ENCODE measurements at places on chromosomes 11 and 22. TPM values are rescaled to one million over a fixed set of nuclear protein-coding genes. Genes with fewer than 3 reads are reported as not detected.

Gene HOATZ
- not detected for total RNA-seq

Gene TSSK2
- total RNA-seq = not detected

Gene APOA1
- total RNA-seq = 1.1 TPM

Gene MS4A12
- not detected for total RNA-seq

Gene MCAM
- total RNA-seq = 154 TPM

DNA sequence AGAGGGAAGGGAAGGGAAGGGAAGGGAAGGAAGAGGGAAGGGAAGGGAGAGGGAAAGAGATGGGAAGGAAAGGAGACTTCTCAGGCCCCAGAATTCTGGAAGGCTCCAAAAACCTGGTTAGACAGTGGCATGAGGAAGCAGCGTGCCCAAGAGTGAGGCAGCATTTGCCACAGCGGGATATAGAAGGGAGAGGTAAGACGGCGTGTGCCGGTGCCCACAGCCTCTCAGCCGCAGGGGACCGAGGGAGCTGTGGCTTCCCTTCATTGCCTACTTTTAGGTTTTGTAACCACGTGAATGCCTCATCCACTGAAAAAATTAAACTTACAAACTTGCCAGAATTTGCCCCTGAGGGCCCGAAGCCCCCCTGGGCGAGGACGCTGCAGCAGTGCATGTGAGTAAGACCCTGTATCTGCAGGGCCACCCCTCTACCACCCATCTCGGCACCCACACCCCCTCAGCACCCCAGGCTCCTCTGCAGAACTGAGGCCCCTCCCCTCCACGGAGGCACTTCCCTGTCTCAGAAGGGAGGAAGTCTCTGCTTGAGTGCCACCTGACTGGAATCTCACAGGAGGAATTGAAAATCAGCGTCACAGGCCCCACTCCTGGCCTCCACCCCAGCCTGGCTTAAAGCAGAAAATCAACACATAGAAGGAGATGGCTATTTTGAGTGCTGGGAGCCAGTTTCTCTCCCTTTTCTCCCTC lies 58.1 kb downstream of the LINC01488 start:
- no peak for DNase-seq

- no peak for DNase-seq
Measured at GRCh38 chr11:57512646-57513451, 2.7 kb downstream of the SLC43A1 start.

- no peak for DNase-seq
Measured at GRCh38 chr22:34805771-34806170, 260.2 kb upstream of the ISX start.

GRCh38 chr11:94658386-94658785 lies 91.2 kb downstream of the PIWIL4 start:
- DNase-seq = no peak

DNA sequence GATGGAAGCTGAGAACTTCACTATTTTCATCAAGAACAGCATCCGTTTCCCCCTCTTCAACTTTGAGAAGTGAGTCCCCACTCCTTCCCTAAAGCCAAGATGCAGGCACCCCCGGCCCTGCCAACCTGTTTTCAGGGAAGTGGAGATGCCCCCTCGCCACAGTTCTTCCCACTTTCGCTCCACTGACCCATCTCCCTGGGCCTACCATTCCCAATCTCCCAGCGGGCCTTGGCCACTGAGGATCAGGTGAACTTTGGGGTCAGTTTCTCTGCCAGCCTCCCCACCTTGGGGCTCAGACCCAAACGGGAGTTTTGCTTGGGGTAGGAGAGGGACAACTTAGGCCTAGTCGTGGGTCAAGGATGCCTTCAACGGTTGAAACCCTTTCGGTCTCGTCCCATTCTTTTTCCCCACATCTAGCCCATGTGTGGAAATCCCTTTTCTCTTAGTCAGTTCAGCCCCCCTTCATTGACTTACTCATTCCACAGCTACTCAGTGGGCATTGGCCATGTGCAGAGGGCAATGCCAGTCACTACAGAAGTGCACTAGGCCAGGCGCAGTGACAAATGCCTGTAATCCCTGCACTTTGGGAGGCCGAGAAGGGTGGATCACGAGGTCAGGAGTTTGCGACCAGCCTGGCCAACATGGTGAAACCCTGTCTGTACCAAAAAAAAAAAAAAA lies 10.6 kb downstream of the P2RX3 start:
- DNase-seq = no peak

DNA sequence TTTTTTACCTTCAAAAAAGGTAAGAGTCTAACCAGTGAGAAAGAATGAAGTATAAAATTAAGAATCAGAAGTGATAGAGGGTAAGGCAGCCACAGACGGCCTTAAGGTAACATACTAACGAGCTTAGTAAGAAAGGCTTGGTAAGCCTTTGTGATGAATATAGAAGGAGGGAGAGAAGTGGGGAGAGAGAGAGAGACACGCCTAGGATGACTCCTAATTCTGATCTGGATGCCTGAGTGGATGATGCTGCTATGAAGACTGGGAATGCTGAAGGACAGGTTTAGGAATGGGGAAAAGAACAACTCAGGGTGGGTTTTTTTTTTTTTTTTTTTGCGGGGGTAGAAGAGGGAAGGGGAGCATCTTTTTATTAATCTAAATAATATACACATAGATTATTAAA lies 4.8 kb downstream of the FBXO3 start:
- no peak for DNase-seq

DNA sequence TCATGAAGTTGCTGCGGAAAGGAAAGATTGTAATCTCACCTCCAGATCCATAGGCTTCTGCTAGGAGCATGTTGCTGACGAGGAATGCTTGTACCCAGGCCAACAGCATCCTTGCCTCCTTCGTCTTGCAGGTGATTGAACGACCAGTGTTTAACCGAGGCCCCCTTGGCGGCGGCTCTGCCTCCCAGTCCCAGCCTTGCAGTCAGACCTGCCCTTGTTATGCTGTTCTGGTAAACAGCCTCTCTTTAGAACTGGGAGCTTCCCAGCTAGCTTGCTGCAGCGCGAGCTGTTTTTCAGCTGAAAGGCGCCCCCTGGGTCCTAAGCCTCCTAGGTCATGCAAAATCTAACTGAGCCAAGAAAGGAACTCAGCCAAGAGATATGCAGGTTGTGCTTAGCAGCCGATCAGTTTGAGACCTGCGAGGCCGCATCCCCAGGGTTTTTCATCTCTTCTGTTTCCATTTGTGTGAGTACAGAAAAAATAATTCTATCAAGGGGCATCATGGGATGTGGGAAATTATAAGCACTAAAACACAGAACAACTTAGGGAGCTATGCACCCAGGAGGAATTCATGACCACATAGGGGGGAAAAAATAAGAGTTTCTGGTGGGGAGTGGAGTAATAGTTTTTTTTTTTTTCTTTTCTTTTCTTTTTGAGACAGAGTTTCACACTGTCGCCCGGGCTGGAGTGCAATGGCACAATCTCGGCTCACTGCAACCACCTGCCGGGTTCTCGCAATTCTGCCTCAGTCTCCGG lies at the start of gene PIK3IP1:
Gene PIK3IP1, minus strand, starts transcription at position 253 of the 754 bp plus-strand sequence. Its CDS starts 144 bp downstream, at position 109.
- peak; percentile 71 for DNase-seq

DNA sequence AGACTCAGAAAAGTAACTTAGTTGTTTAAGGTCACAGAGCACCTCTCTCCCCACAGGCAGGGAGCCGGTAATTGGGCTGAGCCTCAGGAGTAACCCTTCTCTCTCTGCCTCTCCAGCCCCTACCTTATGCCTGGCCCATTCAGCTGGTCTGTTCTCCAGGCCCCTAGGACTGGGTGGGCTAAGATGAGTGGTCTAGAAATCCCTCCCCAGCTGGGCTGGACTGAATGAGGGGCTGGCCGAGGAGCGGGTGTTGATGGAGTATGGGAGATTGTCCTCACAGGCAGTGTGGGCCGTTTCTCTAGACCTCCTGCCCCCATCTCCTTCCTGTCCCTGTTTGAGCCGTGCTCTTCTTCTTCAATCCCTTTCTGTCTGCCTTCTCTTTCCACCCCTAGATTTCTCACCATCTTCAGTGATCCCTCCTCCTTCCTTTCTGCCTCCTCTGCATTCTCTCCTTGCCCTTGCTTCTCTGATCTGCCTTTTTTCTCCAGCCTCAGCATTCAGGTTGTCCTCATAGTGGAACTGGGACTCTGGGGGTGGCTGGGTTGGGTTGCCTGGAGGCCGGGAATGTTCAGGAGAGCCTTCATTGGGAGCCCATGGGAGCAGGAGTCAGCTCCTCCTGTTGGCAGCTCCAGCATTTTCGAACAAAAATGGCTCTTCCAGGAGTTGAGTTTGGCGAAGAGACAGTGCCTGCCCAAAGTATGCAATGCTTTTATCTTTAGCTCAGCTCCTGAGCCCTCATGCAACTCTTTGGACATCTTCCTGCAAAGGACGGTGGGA lies 7.6 kb downstream of the ST3GAL4 start:
- DNase-seq = no peak

DNA sequence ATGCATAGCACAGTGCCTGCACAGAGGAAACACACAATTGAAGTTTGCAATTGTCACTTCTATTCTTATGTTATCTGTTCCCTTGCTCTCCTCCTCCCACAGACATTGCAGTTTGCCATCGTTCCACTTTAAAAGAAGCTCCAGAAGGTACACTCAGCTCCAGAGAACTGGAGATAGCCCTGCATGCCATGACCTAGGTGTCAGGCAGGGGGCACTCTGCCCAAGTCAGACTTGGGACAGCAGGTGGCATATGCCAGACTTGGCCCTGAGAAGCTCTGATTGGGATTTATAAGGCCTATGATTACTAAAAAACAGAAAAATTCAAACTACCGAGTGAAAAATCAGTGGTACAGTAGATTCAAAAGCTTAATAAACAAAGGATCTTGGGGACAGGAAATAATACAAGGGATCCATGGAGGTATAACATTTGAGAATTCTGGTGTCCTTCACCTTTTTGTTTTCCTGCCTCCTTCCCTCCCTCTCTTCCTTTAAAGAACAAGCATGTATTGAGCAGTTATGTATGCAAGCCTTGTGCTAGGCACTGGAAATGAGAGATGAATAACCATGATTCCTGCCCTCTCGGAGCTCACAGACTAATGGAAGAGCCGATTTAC lies 40.0 kb downstream of the TENM4 start:
- no peak for DNase-seq

DNA sequence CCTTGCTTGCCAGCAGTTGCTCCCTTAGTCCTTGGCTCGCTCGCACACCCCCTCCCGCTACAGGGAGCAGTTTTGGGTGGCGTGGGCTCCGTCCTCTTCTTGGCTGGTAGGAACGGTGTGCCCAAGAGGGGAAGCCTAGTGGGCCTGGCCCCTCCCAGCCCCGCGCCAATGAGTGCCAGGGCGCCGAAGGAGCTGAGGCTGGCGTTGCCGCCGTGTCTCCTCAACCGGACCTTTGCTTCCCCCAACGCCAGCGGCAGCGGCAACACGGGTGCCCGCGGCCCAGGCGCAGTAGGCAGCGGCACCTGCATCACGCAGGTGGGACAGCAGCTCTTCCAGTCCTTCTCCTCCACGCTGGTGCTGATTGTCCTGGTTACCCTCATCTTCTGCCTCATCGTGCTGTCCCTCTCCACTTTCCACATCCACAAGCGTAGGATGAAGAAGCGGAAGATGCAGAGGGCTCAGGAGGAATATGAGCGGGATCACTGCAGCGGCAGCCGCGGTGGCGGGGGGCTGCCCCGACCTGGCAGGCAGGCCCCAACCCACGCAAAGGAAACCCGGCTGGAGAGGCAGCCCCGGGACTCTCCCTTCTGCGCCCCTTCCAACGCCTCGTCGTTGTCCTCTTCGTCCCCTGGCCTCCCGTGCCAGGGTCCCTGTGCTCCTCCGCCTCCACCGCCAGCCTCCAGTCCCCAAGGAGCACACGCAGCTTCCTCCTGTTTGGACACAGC lies 1.6 kb downstream of the C11orf87 start:
- no peak for DNase-seq

- DNase-seq = no peak
Measured at GRCh38 chr22:30390974-30391691, 3.9 kb upstream of the RNF215 start.

- DNase-seq = no peak
Measured at GRCh38 chr11:25628030-25628429, 703.9 kb upstream of the ANO3 start.

GRCh38 chr11:72752088-72752914 lies at the start of gene ARAP1:
Gene ARAP1, minus strand, starts transcription at chr11:72752408. Its CDS starts 25,280 bp downstream, at chr11:72727128.
- DNase-seq = peak; percentile 21

DNA sequence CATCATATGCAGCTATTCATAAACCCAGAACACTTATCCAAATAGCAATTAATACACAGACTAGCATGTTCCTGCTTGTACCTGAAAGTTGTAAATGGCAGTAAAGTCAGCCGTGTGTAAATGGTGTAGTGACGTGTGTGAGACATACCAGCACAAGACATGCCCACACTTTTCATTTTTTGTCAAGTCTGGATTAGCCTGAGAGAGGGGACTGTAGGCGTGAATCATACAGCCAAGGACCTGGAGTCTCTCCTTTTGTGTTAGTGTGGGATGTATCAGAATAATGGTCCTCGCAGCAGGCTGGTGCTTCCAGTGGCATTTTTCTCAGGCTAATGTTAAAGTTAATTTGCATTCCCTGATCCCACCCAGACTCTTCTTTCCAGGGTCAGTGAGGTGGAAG lies 116.8 kb upstream of the BMAL1 start:
- DNase-seq = peak; percentile 60

GRCh38 chr11:11220786-11221185 lies 132.3 kb downstream of the CSNK2A3 start:
- no peak for DNase-seq

DNA sequence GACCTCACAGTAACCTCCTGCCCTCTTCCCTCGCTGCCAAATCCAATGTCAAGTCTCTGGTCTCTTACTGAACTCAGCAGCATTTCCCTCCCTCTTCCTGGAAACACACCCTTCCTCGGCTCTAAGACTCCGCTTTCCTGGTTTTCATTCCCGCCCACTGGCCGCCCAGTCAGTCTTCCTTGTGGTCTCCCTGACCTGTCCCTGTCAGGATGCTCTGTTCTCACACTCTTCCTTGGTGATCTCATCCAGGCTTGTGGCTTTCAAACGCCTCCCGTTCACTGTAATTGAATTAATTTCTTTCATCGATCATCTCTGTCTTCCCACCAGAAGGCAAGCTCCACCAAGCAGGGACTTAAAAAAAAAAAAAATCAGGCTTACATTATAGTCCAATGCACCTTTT lies 33.5 kb downstream of the MYO18B start:
- no peak for DNase-seq

GRCh38 chr11:9158898-9159391 lies 67.5 kb upstream of the SCUBE2 start:
- DNase-seq = no peak

DNA sequence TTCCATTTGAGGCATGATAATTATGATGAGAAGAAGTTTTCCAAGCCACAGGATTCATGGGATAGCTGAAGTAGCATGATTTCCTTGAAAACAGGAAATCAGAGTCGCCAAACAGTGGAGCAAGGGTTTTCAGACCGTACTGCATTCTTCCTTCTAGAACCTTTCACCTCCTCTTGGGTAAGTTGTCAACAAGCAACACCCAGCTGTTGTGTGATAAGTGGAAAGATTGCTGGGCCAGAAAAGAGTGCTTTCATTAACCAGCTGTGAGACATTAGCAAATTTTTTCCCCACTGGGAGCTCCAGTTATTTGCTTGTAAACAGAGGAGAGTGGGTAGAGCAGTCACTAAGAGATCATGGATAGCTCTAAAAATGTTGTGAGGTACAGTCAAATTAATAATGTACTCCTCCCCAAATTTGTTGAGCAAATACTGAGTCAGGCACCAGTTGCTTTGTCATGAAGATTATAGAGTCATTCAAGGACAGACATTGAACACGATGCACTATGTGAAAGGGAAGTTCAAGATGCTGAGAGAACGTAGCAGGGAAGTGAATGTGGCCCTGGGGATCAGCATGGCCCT lies 11.7 kb upstream of the MPEG1 start:
- DNase-seq = no peak

All from urinary bladder (tissue), 4 donors.